ENCODE measurements at places on chromosomes 4 and X.

DNA sequence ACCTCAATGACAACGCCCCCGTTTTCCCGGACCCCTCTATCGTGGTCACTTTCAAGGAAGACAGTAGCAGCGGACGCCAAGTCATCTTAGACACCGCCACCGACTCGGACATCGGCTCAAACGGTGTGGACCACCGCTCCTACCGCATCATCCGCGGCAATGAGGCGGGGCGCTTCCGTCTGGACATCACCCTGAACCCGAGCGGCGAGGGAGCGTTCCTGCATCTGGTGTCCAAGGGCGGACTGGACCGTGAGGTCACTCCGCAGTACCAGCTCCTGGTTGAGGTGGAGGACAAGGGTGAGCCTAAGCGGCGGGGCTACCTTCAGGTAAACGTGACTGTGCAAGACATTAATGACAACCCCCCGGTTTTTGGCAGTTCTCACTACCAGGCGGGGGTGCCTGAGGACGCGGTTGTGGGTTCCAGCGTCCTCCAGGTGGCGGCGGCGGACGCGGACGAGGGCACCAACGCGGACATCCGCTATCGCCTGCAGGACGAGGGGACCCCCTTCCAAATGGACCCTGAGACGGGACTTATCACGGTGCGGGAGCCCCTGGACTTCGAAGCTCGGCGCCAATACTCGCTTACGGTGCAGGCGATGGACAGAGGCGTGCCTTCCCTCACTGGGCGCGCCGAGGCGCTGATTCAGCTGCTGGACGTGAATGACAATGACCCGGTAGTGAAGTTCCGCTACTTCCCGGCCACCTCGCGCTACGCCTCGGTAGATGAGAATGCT lies 2.2 kb downstream of the FAT4 start:
- DNase-seq: no peak

- no peak for DNase-seq
Observed at GRCh38 chr4:20603671-20604313, 96.5 kb upstream of the PACRGL start.

- no peak for DNase-seq
Observed at GRCh38 chr4:137967480-137968190, 274.5 kb downstream of the SLC7A11 start.

DNA sequence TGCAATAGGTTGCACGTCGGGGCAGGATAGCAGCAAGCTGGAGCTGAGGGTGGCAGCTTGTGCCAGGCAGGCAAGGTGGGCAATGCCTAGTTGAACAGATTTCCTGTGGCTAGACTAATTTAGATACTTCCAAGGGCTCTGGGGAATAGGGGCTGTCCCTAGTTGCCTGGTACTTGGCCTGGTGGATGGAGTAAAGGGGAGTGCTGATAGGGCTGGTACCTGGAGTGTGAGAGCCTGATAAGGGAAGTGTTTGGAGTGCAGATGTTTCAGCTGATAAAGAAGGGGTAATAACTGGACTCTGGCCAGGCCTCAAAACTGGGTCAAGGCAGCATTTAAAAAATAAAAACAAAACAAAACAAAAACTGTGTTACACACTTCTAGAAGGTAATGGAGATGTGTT lies 665.5 kb downstream of the CCSER1 start:
- no peak for DNase-seq

GRCh38 chrX:151419782-151420181 lies 22.8 kb downstream of the VMA21 start:
- no peak for DNase-seq

DNA sequence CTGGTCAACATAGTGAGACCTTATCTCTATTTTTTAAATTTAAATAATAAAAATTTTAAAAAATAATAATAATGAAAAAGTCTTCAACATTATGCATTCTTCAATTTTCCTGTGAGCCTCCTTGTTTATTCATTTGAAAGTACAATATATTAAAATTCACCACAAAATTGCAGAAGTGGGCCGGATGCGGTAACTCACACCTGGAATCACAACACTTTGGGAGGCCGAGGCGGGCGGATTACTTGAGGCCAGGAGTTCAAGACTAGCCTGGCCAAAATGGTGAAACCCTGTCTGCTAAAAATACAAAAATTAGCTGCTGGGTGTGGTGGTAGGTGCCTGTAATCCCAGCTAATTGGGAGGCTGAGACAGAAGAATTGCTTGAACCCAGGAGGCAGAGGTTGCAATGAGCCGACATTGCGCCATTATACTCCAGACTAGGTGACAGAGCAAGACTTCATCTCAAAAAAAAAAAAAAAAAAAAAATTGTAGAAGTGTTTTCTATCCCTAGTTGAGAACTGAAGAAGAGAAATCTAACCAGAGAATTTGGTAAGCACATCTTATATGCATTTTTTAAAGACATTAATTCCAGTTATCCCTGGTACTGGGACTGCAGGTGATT lies 56.9 kb downstream of the RBM47 start:
- no peak for DNase-seq

DNA sequence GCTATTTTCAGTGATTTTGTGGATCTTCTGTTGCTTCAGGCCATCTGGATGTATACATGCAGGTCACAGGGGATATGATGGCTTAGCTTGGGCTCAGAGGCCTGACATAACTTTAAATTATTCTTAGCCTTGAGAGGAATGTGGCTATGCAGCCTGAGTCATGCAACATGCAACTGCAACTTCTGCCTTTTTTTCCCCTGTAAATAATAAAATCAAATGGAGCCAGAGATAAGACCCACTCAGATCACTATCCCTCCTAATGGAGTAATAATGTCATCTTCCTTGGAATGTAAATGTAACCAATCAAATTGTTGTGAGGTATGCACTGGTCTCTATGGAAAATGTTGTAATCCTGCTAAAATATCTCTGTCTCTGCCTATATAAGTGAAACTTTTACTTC lies 54.9 kb downstream of the MAGEB17 start:
- DNase-seq: no peak

DNA sequence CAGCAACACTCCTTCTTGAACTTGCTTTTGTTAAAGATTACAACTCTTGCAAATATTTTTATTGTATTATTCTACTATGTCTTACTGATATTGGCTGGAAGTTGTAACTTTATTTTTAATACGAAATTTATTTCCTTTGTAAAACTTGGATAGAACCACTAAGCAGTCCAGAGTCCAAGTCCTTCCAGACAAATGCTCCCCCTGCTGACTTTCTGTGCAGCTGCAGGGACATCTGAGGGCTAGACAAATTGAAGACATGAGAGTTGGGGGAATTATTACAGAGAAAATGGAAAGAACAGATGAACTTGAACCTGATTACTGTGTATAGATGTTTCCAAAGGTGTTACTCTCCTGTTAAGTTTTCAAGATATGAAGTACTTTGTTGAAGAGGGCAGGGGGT lies 238.8 kb downstream of the GRIA3 start:
- peak; percentile 40 for DNase-seq

- DNase-seq: no peak
Observed at GRCh38 chr4:40648131-40648530, 18.5 kb upstream of the RBM47 start.

DNA sequence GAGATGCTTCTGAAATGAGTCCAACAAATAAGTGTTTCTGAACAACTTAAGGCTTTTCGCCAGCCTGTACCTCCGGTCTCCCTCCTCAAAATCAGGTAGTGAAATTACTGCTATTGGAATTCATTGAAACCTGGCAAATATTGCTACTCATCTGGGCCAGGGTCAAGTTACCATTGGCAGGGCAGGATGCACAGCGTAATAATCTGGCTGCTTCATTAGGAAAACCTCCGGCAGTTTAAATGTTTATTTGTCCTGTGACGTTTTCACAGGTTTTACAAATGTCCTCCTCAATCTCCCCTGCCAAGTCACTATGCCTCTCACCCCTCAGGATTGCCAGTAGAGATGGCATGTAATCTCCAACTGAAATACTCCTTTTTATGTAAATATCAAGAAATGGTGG lies 92.6 kb upstream of the KDR start:
- no peak for DNase-seq

DNA sequence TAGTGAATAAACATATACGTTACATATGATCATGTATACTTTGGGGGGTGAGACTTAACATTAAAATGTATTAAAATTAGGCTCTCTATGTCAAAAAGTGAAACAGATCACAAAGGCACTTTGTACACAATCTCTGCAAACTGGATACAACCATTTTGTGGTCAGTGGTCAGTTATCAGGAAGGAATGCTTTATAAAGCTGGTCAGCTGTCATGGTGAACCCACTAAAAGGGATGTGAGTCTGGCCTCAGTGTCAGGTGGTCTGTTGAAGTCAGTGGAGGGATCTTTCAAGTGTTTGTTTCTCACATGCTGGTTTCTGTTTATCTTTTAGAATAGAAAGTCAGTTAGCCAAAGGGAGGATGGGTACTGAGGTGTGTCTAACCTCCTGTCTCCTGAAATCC lies 875.5 kb upstream of the INTU start:
- no peak for DNase-seq

DNA sequence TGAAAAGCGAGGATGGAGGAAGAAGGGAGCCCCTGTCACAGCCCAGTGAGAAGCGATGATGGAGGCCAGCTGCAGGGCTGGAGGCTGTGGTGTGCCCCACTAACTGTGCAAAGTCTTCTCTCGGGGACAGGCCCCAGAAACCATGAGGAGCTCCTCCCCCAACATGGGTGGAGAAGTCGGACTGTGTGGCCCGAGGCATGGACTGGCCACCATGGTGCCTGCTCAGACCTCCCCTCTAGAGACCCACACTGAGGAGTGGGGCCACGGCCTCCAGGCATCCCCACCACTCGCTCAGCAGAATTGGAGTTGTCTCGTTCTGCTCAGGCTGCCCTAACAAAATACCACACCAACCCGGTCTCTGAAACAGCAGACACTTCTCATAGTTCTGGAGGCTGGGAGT lies 12.2 kb upstream of the PDE6B start:
- no peak for DNase-seq

DNA sequence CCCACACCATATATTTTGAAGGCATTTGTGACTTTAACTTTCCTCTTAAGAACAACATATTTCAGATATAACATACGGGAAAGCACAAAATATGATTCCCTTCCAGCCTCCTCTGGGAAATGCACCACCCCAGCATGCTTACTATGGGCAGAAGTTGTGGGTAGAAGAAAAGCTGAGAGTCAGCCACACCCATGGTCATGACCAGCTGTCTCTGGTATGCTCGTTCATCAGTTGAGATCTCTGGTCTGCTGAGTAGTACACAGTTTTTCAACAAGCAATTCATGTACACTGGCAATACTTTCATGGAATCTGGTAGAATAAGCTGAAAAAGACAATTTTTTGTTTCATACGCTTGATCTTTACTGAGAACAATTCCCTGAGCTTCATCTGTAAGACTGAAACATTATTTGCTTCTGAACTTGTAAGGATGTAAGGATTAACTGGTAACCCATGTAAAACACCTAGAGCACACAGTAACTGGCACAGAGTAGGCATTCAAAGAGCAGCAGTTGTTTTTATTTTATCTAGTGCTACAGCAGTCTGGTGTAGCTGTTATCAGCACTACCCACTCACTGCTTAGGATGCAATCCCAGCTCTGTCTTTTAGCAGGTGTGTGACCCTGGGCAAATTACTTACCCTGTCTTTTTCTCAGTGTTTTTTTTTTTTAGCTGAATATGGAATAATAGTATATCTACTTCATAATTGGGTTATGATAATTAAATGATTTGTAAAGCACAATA lies 47.6 kb downstream of the METTL14 start:
- no peak for DNase-seq

- no peak for DNase-seq
Observed at GRCh38 chrX:118221270-118221669, 104.7 kb upstream of the KLHL13 start.

DNA sequence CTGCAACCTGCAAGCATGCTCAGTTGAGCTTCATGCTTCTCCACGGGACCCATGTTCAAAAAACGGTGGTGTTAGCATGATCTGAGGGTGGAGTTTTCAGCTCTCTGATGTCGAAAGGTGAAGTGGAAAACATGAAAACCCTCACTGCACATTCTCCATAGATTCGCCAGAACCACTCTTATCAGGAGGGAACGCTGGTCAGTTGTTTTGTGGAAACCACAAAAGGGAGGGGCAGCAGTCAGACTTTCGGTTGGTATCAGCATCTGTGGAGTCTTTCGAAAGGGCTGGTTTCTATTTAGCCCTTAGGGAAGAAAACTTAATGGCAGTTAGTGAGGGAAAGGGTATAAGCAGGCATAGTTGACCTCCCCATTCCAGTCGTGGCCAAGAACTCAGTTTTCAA lies 12.6 kb downstream of the PPA2 start:
- DNase-seq: no peak

DNA sequence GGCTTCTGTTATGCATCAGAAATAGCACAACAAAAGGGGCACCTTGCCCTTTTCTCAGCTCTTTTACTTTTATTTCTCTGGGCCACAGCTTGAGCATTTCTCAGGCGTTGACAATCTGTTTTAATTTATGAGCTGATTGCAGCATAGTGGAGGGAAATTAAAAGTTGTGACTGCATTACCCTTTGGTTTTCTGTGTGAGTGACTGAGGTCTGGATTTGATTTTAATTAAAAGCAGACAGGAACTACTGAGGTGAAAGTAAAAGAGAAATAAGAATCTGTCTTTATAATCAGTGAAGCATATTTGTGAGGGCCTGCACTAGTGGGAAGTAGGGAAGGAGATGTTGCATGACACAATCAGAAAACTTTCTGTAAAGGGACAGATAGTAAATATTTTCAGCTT lies 43.4 kb upstream of the GEMIN8 start:
- no peak for DNase-seq

DNA sequence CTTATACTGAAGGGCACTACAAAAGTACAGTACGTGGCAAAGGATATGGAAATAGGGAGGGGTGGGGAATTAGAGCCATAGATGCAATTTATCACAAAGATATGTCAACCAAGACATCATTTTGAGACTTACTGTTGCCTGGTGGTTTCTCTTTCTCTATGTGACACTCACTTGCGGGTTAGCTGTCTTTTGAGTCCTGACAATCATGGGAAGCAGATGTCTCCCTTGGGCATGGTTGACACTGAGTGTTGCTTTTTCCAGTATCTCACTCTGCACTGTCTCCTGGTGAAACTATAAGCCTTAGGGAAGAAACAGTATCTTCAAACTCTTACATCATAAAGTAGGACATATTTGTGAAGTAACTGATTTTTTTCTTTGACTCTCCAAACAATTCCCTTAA lies 383.5 kb upstream of the LCORL start:
- DNase-seq: no peak
